ENCODE measurements at places on chromosomes 2 and 18.

DNA sequence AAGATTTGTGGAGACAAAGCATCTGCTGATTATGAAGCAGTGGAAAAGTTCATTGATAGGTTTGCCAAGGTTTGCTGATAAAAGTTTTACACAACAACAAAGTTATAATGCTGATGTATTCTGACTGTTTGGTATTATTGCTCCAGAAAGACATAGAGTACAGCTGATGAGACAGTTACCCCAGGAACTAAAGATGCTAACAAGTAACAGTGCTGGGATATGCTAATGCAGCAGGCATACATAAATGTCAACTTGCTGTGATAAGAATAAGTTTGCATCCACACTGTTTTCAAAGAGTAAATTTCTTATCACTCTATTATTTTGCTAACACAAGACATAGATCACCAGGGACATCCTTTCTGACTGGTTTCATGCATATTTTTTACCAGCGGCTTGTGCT lies 1221.3 kb upstream of the CELF4 start:
- no peak for DNase-seq

DNA sequence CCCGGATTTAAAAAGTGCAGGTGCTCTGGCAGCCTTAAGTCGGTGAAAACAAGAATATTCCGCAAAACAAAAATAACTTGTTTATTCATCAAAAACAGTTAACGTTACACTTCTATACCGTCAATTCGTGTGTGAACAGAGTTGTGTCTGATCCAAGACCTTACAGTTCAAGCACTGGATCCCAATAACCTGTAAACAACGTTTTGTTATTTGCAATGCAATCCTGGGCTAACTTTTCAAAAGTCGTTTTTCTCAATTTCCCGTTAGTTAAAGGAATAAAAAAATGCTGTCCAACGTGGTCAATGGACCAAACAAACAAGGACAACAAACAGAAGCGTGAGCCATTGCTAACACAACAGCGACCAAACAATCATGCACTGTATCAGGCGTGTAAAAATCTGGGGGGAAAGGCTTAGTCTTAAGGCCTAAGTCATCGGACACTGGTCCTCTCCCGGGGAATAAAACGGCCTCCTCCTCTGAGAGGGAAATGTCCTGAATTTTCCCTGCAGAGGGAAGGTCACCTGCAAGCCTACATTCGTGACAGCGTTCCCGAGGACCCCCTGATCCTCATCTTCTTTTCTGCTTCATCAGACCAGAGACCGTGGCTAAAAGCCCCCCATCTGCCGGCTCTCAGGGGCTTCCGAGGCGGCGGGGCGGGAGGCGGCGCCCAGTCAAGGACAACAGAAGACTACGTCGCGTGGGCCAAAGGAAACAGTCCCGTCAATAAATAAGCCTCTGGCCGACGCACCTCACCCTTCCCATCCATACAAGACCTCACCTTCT lies 490 bp downstream of the NDUFS1 start:
- DNase-seq: no peak

DNA sequence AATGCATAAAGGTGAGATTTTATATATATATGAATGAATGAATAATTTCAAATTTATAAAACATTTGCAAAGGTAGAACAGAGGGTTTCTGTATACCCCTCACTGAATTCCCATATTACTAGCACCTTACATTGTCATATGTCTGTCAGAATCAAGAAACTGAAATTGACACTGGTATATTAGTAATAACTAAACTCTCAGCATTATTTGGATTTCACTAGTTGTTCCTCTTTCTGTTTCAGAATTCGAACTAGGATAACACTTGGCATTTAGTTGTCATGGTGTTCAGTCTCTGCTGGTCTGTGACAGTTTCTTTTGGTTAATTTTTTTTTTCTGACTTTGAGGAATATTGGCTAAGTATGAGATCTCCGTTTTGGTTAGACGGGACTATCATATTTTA lies 275.9 kb downstream of the DCC start:
- no peak for DNase-seq

GRCh38 chr18:53799134-53799533 lies 425.3 kb downstream of the MBD2 start:
- no peak for DNase-seq

- no peak for DNase-seq
These were observed 29.2 kb upstream of the ZDBF2 start for GRCh38 chr2:206245265-206245672.

DNA sequence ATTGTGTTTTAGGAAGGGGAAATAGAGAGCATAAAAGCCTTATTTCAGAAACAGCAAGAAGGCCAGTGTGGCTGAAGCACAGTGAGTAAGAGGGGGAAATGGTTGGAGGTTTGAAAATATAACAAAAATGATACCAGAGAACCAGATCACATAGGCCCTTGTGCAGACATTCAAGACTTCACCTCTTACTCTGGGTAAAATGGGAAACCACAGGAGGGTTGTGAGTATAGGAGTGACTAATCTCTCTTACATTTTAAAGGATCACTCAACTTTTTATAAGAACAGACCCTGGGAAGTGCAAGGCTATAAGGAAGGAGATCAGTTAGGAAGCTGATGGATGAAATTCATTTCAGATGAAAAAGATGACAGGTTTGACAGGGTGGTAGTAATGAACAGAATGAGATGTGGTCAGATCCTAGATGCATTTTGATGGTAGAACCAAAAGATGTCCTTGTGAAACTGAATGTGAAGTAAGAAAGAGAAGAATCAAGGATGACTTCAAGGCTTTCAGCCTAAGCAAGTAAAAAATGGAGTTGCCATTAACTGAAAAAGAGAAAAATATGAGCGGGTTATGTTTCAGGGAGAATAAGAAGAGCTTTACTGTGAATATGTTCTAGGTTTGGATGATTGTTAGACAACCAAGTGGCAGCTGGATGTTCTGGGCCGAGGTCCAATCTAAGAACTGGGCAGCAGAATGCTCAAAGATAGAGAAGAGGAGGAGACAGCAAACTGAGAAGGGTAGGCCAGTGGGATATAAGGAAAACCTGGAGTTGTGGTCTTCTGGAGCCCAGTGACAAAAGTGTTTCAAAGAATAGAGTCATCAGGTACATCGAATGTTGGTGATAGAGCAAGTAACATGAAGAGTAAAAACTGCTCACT lies 65.1 kb downstream of the USP40 start:
- no peak for DNase-seq

DNA sequence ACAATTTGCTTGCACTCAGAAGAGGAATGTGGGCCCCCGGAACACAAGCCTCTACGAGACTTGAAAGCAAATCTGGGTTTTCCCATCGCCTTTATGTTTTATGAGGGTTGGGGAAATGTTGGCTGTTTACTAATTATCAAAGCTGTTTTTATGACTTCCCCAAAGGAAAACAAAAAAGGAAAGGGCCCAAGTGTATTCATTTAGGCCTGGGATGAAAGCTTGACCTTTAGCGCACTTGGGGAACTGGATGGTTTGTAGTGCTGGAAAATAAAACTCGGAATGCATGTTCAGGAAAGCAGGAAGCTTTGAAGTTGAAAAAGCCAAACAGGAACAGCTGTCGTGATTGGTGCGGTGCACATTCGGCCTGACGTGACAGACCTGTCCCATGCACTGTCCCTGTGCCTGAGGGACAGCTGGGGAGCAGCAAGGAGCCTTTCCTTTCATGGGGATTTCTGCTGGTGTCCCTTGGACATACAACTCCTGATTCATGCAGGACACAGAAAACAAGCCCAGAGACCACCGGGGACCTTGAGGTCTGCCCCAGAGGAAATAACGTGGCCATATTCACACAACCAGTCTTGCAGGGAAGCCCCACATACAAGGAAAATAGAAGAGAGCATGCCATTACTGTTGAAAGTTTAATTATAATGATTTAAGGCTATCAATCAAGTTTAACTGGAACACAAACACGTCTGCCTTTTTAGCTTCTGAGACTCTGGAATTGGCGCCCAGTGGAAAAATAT lies 169.7 kb upstream of the APCDD1 start:
- no peak for DNase-seq

DNA sequence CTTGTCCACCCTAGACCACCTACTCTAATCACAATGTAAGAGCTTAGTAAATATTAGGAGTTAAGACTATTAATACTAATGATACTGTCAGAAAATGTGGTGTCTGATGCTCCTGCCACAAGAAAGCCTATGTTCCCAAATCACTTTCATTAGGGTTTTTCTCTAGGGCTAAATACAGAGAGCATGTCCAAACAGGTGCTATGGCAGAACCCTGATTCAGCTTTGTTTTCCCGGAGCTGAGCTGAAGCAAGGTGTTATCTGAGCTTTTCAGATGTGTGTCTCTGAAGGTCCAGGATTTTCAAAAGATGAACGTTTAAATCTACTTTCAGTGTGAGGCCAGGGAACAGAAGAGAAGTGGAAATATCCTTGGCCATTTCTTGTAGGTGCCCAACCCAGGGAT lies 40.6 kb downstream of the CPO start:
- no peak for DNase-seq
